ENCODE measurements at places on chromosomes 1 and 21. TPM values are rescaled to one million over a fixed set of nuclear protein-coding genes. Genes with fewer than 3 reads are reported as not detected.

Gene PLA2G2D
- not detected for total RNA-seq

DNA sequence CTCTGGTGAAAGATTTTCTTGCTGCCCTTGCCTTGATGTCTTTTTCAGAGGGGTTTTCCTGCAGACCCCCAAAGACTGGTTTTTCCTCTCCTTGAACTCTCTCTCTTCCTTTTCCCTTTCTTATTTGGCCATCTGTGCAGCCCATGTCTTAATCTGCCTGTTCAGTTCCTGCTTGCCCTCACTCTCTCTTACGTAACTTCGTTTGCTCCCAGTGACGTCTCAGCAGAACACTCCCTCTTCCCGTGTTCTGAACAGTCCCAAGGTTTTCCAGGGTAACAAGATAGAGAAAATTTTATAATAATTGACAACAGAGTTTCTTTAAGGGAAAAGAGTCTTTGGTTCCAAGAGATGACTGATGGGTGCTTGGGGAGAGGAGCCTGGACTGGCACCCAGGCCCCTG lies 109.1 kb upstream of the LMO4 start:
- H3K27ac ChIP-seq: no peak overlapping the region
- DNase-seq: no peak
- no peaks in the 10 kb centered on the region for H3K27me3 ChIP-seq
- peaks cover 7% of the 10 kb centered on the region for H3K4me1 ChIP-seq
- H3K36me3 ChIP-seq: no peaks in the 10 kb centered on the region
- no peak overlapping the region for H3K4me3 ChIP-seq

Gene GPR52
- total RNA-seq: 2.7 TPM

DNA sequence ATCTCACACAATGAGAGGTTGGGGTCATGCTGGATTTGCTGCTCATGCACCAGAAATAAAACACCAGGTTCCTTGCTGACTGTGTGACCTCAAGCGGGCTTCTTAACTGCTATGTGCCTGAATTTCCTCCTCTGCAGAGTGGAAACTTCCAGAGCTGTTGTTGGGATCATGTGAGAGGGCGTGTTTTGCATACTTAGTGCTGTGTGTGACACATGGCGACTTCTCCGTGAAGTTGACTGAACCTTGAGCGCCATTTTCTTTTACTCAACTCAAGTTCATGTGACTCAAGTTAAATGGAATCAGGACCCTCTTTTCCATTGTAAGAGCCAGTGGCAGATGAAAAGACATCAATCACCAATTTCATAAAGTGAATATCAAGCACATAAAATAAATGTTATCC lies 224.0 kb downstream of the KIF26B start:
- DNase-seq: no peak
- no peak overlapping the region for H3K4me3 ChIP-seq
- H3K27me3 ChIP-seq: no peaks in the 10 kb centered on the region
- H3K36me3 ChIP-seq: no peaks in the 10 kb centered on the region
- no peaks in the 10 kb centered on the region for H3K4me1 ChIP-seq
- H3K27ac ChIP-seq: no peak overlapping the region

Gene GPR89B
- total RNA-seq: 14.2 TPM

DNA sequence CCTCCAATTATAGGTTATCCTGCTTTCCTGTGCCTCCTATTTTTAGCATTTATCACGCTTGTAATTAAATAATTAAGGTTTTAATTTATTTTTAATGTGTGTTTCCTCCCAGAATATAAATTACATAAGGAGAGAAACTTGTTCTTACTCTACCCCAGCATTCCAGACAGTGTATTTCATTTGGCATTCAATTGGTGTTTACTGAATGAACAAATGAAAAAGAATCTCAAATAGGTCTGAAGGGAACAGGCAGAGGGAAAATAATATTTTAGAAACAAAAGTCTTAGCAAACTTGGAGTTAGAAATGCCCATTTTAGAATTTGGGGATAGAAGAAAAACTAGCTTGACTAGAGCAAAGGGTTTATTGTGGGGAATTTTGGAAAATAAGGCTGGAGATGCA lies 9.9 kb upstream of the RSRP1 start:
- no peak overlapping the region for H3K4me3 ChIP-seq
- H3K27ac ChIP-seq: no peak overlapping the region
- no peaks in the 10 kb centered on the region for H3K4me1 ChIP-seq

DNA sequence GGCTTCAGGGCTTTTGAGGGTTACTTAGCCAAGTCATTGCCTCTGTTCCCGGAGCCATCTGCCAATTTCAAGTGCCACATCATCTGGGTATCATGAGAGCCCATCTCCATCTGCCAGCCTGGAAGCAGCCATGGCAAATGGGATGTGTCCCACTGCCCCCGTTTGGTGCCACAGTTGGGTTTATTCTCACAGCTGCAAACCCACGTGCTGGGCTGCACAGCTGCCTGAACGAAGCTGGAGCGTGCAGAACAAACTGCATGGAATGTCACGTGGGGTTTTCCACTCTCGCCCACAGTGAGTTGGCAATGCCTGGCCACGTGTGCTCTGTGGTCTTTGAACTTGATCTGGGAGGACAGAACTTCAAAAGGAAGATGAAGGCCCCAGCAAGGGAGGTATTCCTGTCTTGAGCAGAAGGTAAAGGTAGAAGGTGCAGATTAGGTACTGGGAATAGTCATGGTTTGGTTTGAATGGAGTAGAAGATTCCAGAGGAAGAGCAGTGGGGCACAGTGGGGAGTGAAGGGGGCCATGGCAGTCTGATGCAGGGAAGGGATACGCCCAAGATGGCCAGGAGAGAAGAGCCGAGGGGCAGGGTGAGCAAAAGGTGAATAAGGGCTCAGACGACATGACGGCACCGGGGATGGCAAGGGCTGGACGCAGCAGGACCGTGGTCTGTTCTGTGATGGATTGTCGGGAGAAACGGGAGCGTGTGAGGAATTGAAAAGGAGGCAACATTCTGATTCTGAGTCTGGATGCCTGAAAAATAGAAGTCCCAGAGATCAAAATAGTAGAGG lies 222.0 kb downstream of the KAZN start:
- no peaks in the 10 kb centered on the region for H3K36me3 ChIP-seq
- DNase-seq: no peak
- H3K27me3 ChIP-seq: no peaks in the 10 kb centered on the region
- no peak overlapping the region for H3K4me3 ChIP-seq
- no peak overlapping the region for H3K27ac ChIP-seq
- no peaks in the 10 kb centered on the region for H3K4me1 ChIP-seq

GRCh38 chr1:117930173-117930447 lies 571 bp downstream of the WDR3 start:
- peak overlapping the region; percentile 99 for H3K4me3 ChIP-seq
- no peak for DNase-seq
- H3K36me3 ChIP-seq: peaks cover 12% of the 10 kb centered on the region

Gene PRR9
- total RNA-seq: not detected

GRCh38 chr1:181139631-181140061 lies 51.1 kb downstream of the IER5 start:
- H3K27ac ChIP-seq: no peak overlapping the region
- peaks cover 22% of the 10 kb centered on the region for H3K4me1 ChIP-seq
- H3K36me3 ChIP-seq: no peaks in the 10 kb centered on the region
- H3K27me3 ChIP-seq: no peaks in the 10 kb centered on the region

GRCh38 chr1:226597616-226598454 lies 49.3 kb downstream of the STUM start:
- H3K27ac ChIP-seq: no peak overlapping the region
- H3K4me3 ChIP-seq: no peak overlapping the region
- H3K4me1 ChIP-seq: peaks cover 4% of the 10 kb centered on the region
- H3K36me3 ChIP-seq: no peaks in the 10 kb centered on the region

GRCh38 chr1:201598396-201598795 lies 59.5 kb downstream of the NAV1 start:
- no peaks in the 10 kb centered on the region for H3K36me3 ChIP-seq
- H3K27ac ChIP-seq: peak overlapping the region; percentile 64
- peaks cover 5% of the 10 kb centered on the region for H3K4me1 ChIP-seq

DNA sequence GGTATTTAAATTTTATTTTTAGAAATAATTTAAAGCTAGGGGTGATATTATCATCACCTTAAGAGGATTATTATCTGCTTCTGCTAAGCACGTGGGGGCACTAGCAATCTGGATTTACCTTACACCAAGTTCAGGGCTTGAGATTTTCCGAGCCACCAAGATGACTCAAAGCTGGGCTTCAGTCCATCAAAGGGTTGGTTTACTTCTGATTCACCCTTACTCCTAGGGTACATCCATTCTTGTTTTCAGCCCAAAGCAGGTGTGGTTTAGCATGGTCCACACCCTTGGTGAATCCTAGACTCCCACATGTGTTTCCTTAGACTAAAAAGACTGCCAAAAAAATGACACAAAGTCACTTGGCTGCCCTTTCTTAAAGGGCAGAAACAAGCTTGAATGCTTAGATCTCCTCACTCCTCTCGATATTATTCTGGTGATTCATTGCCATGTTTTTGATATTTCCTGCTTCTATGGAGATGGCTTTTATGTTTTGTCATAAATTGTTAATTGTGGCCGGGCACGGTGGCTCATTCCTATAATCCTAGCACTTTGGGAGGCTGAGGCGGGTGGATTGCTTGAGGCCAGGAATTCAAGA lies 9.8 kb upstream of the PRSS38 start:
- no peak overlapping the region for H3K4me3 ChIP-seq
- no peaks in the 10 kb centered on the region for H3K4me1 ChIP-seq
- no peaks in the 10 kb centered on the region for H3K36me3 ChIP-seq
- no peak overlapping the region for H3K27ac ChIP-seq

Gene MRPL20
- total RNA-seq: 103 TPM

DNA sequence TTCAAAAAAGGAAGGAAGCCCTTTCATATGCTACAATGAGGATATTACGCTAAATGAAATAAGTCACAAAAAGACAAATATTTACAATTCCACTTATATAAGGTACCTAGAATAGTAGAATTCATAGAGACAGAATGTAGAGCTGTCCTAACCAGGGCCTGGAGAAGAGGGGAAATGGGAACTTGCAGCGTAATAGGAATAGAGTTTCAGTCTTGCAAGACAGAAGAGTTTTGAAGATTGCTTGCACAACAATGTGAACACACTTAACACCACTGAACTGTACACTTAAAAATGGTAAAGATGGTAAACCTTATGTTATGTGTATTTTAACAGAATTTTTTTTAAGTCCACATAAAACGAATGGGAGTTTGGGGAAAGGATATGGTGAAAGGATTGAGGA lies 2.9 kb downstream of the CD1B start:
- DNase-seq: no peak
- no peak overlapping the region for H3K4me3 ChIP-seq
- no peaks in the 10 kb centered on the region for H3K36me3 ChIP-seq
- H3K4me1 ChIP-seq: peaks cover 4% of the 10 kb centered on the region

DNA sequence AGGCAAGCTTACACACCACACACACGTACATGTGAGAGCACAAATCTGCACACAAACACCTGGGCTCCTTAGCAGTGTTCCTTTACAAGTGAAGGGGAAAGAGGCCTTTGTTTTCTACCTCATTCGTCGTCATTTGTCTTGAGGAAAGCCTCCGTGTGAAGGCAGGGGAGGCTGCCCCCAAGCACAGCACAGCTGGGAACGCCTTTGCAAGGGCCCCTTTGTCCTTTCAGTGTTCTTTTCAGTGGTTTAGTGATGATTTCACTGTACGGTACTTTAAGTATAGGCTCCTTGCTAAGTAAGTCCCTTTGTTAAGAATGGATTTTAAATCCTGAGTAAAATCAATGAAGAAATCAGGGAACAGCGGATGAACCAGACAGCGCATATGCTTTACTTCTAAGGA lies 94.1 kb downstream of the PGBD5 start:
- H3K4me3 ChIP-seq: no peak overlapping the region
- no peak overlapping the region for H3K27ac ChIP-seq
- no peaks in the 10 kb centered on the region for H3K4me1 ChIP-seq
- H3K27me3 ChIP-seq: peaks cover 12% of the 10 kb centered on the region
- no peaks in the 10 kb centered on the region for H3K36me3 ChIP-seq
- no peak for DNase-seq

Gene HCN3
- total RNA-seq: 3.8 TPM

Gene GBP1
- total RNA-seq: 64.3 TPM

DNA sequence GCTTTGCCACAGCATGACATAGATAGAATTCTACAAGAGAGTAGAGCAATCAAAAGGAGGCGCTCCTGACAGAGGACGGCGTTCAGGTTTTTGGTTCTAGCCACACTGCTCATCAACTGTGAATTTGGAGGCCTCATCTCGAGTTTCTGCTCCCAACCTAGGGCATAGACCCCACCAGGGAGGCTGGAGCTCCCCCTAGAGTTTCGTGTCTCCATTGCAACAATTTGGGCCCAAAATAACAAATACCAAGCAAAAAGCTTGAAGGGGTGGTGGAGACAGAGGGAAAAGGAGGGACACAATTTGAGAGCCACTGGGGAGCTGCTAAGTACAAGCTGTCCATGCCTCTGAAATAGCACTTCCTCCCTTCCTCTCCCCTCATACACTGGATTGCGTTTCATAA lies 297.0 kb downstream of the GPATCH2 start:
- no peaks in the 10 kb centered on the region for H3K36me3 ChIP-seq
- H3K4me3 ChIP-seq: no peak overlapping the region
- DNase-seq: no peak
- no peaks in the 10 kb centered on the region for H3K4me1 ChIP-seq
- no peak overlapping the region for H3K27ac ChIP-seq

Gene DPYD
- 63.3 TPM for total RNA-seq

DNA sequence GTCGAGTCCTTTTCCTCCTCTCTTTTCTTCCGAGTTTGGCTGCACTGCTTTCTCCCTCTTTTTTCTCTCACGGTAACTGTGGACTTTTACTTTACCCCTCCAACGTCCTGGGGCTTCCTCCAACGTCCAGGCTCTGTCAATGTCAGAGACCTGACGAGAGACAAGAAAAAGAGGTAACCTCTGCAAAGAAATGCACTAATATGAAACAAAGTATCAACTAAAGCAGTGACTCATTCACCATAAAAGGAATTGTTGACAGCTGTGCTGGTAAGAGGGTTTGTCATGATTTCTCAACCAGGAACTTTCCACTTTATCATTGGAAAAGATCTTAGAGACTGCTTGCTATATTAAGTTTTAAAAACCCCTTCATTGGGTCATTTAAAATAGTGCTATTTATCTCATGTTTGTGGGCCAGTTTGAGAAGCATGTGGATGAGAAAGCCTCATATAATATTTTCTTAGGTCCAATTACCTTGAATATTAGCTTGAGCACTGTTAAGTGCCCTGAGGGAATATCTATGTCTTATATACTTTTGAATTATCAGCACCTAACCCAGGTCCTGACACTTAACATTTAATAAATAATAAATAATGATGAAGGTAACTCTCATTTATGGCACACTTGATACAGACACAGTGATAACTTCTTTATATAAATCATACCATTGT lies at the start of gene GBP2:
TSS of gene GBP2 (minus strand) at position 202 of the 668 bp plus-strand sequence. CDS start 4,148 bp downstream, outside the sequence.
- DNase-seq: peak; percentile 42
- peak within 1 kb of the TSS; percentile 90 for H3K27ac ChIP-seq
- no peaks in the 10 kb centered on the region for H3K36me3 ChIP-seq
- H3K27me3 ChIP-seq: no peaks in the 10 kb centered on the region
- peaks cover 15% of the 10 kb centered on the region for H3K4me1 ChIP-seq
- peak within 1 kb of the TSS; percentile 68 for H3K4me3 ChIP-seq

GRCh38 chr1:159829822-159830465 lies 3.3 kb downstream of the SLAMF8 start:
- peak overlapping the region; percentile 64 for H3K27ac ChIP-seq
- no peaks in the 10 kb centered on the region for H3K36me3 ChIP-seq
- H3K27me3 ChIP-seq: no peaks in the 10 kb centered on the region

Measured in left lung (tissue), 14 donors.